ENCODE measurements at places on chromosomes 2 and 18. TPM values are rescaled to one million over a fixed set of nuclear protein-coding genes. Genes with fewer than 3 reads are reported as not detected.

Gene CFLAR
- 511 TPM for total RNA-seq

DNA sequence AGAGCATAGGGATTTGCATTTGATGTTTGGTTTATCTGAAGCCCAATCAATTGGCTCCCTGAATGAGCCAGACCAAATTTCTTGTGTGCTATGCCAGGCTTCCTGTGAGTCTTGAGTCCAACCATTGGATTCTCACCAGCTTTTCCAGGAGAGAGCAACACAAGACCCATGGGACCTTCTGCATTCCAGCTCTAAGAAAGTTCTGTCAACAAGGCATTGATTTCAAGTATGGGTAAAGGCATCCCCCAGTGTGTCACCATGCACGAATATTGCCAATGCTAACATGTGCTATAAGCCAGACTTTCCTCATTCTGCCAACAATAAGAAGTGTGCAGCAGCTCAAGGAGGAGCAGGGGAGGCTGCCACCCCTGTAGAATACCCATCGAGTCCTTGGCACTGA lies 266.6 kb downstream of the ETAA1 start:
- no peaks in the 10 kb centered on the region for H3K36me3 ChIP-seq
- no peaks in the 10 kb centered on the region for H3K27me3 ChIP-seq
- H3K27ac ChIP-seq = no peak overlapping the region

DNA sequence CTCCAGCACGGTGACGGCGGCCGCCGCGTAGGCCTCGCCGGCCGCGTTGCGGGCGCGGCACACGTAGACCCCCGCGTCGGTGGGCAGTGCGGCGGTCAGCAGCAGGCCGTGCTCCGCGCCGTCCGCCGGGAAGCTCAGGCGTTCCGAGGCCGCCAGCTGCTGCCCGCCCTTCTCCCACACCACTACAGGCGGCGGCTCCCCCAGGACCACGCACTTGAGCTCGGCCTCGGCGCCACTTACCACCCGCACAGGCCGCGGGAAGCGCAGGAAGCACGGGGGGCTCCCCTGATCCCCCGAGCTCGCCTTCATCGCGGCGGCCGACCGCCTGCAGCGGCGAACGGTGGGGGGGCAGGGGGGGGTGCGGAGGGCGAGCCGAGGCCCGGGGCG lies 422 bp downstream of the OBSL1 start:
- no peaks in the 10 kb centered on the region for H3K36me3 ChIP-seq
- DNase-seq = no peak
- peak overlapping the region; percentile 54 for H3K4me3 ChIP-seq

DNA sequence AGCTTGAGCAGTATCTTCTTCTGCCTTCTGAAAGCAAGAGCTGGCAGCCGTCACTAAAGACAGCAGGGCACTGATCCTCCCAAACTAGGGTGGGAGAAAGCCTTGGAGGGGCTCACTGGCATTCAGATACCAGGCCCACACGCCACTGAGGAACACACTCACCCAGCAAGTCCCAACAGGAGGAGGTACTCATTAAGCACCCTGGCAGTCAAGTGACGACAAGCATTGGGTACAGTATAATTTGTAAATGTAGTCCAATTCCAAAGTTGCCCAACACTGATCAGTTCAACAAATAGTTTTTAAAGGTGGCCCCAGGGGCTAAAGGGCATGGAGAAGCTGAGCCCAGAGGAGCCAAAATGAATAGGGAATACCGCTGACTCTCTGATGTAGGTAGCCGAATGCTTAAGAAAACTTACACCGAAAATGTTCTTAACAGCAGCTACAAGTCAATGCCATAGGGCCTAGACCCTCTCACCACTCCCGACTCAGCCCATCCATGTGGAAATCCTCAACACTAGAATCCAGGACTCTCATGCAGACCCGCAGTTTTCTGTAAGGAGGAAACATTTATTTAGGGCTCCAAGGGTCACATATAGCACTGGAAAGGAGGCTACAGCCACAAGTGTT lies 9.9 kb downstream of the LIMS2 start:
- peaks cover 14% of the 10 kb centered on the region for H3K4me1 ChIP-seq
- no peak for DNase-seq
- H3K4me3 ChIP-seq = no peak overlapping the region
- no peaks in the 10 kb centered on the region for H3K36me3 ChIP-seq
- peaks cover 40% of the 10 kb centered on the region for H3K27me3 ChIP-seq

DNA sequence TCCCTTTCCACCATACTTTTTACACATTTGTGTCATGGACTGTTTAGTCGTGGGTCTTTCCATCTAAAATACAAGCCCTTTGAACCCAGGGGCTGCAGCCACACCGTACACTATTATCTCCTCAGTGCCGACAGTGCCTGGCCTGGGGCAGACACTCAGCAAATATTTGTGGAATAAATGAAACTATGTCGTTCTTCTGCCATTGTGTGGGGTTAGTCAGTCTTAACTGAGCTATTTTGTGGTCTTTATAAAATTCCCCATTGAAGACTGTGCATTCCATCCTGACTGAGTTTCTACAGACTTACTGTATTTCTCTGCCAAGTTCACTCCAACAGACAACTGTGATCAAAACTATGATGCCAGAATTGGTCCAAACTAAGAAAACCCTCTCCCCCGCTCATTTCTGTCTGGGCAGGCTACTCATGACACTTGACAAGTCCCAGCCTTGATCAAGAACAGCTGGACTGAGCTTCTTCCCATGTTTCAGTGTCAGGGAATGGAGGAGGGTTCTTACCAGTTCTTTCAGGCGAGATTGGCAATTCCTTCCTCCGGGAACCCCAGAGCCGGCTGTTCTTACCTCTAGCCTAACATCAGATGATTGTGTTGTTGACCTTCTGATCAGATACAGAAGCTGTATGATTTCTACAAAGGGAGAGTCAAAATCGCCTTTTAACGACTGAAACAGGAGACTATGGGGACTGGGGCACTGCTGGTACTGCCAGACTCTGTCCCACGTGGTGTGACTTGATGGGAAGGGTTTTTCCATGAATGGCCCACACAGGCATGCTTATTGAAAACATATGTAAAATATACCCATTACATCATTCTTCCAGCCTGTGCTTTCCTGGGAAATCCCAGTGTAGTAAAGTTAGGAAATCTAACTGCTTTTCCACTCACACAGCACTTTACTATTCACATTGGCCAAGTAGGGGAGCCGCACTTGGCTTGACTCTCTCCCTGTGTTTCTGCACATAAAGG lies 77.4 kb upstream of the NPAS2 start:
- no peaks in the 10 kb centered on the region for H3K36me3 ChIP-seq
- DNase-seq = no peak
- H3K4me1 ChIP-seq = no peaks in the 10 kb centered on the region
- H3K27me3 ChIP-seq = no peaks in the 10 kb centered on the region
- H3K4me3 ChIP-seq = no peak overlapping the region
- no peak overlapping the region for H3K27ac ChIP-seq

DNA sequence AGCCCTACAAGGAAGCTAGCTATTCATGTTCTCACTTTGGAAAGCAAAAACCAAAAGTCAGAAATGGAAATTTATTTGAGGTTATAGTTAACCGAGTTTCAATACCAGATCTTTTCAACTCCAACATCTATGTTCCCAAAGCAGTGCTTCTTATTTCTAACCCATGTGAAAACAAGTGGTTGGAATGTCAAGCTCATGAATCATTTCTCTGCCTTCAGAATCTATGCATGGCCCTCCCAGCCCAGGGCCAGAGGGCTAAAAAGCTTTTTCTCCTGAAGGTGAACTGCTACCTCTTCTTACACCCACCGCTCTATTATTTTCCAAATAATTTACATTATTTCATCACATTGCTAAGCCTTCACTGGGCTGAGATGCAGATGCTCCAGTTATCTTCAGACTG lies 158.4 kb downstream of the SP3 start:
- H3K36me3 ChIP-seq = no peaks in the 10 kb centered on the region
- no peaks in the 10 kb centered on the region for H3K27me3 ChIP-seq
- no peak overlapping the region for H3K4me3 ChIP-seq
- H3K27ac ChIP-seq = no peak overlapping the region
- DNase-seq = no peak

DNA sequence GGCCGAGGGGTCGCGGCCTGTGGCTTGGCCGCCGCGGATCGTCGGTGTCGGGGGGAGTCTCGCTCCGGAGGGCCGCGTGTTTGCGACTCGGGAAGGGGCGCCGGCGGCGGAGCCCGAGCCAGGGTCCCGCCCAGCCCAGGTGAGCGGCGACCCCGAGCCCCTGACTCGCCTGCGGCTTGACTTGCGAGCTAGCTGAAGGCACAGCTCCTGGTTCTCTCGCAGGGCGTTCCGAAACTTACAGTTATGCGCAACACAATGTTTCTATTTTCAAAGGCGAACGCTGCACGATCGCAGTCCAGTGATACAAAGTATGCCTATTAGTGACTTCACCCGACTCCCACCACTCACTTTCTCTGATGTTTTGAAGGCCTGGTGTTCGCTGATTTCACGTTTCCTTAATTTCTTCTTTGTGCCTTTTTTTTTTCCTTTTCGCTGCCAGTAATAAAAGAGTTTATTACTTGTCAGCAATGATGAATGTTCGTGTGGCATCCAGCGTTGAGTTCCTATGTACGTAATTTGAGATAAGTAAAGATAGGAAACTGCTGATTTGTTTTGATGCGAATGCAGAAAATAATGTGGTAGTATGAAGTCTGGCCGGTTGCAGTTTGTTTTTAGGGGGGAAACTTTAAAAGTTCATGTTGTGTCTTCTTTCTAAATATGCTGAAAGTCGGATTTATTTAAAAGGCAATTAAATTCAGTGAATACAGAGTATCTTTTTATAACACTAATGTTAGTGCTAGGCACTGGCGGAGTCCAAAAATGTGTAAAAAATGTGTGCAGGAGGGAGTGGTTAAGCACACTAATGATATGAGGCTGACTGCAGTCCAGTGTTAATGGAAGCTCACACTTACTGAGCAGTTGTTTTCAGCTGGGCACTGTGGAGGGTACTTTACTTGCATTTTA lies 706 bp downstream of the UBXN2A start:
- H3K27me3 ChIP-seq = no peaks in the 10 kb centered on the region
- H3K27ac ChIP-seq = peak overlapping the region; percentile 94
- DNase-seq = no peak

Measured in spleen (tissue), 13 donors.